ENCODE measurements at places on chromosomes 4 and X.

DNA sequence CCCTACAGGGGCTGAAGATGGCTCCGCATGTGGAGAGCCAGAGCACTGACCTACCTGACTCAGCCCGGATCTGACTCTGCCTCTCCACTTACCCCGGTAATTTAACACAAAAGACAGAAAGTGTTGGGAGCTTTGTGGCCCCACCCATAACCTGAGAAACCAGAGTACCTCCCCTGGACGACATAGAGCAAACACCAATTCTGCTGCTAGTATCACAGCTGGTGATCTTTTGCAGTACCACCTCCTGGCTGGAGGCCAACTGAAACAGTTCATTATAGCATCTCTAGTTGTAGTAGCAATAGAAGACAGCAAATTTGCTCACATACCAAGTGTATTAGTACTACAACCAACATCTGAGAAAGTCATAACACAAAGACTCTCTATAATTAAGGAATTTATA lies 443.9 kb downstream of the KLHL4 start:
- DNase-seq: no peak

DNA sequence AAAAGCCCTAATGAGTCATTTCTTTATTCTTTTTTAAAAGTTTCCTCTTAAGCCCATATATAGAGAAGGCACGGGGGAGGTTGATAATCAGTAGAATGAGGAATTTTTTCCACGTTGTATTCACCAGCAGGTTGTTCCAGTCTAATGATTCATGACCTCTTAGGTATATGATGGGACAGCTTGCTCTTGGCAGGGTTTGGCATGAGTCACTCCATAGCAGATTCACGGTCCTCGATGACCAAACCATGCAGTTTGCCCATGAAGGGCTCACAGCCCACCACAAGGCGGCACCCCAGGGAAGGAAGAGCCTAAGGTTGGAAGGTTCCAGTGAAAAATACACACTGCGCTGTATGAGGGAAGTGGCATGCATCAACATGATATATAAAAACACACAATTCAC lies 623.8 kb upstream of the DIPK2B start:
- DNase-seq: peak; percentile 25

DNA sequence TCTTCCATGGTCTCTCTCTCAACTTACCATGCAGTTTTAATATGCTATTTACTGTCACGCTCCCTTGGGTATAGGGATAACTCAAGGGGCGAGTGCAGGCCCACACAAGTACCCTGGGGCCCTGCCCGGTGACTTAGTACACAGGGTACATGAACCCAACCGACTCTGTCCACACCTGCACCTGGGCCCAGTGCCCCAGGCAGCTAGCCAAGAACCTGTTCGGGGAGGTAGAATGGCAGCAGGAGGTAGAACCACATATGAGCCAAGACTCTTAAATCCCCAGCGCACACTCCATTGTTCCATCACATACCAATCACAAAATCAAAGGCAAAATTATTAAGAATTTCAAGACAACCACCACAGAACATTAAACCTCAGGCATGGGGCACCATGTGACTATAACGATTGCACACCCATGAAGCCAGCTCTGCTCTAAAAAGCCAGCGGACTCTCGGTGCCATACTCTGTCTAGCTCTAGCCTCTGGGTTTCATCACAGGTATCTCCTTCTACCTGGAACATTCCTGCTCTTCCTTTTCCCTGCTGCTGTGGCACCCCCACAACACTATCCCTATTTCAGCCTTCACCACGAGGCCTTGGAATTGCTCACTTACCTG lies 14.6 kb downstream of the PHF8 start:
- DNase-seq: no peak

- DNase-seq: no peak
Observed at GRCh38 chr4:106422766-106423165, 54.2 kb upstream of the GIMD1 start.

DNA sequence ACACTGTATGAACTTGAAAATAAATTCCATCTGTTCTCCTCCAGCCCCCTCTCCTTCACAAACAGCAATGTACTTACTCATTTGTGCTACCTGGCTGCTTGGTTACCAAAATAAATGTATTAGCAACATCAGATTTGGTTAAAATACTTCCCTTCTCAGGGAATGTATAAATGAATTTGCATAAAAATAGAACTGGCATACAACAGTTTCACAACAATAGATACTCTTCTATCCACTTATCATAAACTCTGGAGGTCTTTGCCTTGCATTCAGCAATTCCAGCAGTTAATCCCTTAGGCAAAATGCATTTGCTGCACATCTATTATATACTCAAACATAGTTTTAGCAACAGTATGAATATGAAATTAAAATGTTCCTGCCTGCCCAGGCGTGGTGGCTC lies 658.2 kb downstream of the CENPC start:
- no peak for DNase-seq

GRCh38 chrX:110964786-110965185 lies 131.2 kb upstream of the PAK3 start:
- no peak for DNase-seq

- no peak for DNase-seq
Observed at GRCh38 chr4:10656988-10657387, 27.6 kb downstream of the CLNK start.

GRCh38 chr4:54363037-54363436 lies 133.9 kb downstream of the PDGFRA start:
- no peak for DNase-seq

DNA sequence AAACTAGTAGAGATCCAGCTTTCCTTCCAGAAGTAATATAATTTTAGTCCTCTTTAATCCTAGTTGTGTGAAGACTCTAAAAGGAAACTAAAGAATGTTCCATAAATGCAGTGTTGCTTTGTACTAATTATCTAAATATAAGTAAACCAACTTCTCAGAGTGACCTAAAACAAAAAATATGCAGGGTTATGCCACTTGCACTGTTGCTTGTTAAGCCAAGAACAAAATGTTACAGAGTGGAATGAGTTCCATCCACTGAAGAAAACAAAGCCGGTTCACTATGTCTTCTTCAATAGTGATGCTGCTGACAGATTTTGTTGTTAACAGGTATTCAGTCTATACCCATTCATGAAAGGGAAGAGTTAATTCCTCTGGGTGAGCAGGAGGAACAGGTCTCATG lies 252.0 kb upstream of the DIAPH2 start:
- DNase-seq: no peak

- DNase-seq: no peak
Observed at GRCh38 chr4:140679576-140679975, 76.6 kb downstream of the TBC1D9 start.

- no peak for DNase-seq
Observed at GRCh38 chr4:177235026-177235425, 74.6 kb upstream of the NEIL3 start.

DNA sequence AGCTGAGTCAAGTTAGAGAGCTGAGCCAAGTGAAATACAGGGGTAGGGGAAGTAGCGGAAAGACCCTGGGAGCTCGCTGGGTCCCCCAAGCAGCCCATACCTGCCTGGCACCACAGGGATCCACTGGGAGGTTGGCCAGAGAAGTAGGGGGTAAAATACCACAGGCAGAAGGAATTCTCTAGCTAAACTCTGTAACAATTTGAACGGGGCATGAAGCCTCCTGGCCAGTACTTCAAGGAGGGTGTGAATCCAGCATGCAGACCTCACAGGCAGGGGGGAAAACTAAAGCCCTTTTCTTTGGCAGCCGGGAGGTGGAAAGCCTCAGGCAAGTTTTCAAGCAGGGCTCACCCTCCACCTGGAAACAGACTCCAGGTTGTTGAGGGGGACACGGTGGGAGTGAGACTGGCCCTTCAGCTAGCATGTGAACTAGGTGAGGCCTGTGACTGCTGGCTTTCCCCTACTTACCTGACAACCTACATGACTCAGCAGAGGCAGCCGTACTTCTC lies 3.7 kb upstream of the UGT2A1 start:
- DNase-seq: no peak

GRCh38 chr4:118845552-118846050 lies 9.7 kb upstream of the SEC24D start:
- DNase-seq: no peak

DNA sequence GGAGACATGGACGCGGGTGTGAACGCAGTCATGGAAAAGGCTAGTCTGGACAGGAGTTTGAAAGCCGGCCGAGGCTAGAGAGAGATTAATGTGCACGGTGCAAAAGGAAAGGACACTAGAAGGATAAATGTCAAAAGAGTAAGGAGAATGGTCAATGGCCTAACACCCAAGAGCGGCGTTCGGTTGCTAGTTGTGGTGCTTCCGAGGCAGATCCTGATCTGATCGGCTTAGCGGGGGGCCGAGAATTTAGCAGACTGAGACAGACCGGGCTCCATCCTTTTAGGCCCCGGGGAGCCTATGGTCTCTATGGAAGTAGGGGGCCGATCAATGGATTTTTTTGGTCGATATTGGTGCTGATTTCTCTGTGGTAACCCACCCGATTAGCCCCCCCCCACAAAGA lies 6.9 kb downstream of the GAGE10 start:
- no peak for DNase-seq

DNA sequence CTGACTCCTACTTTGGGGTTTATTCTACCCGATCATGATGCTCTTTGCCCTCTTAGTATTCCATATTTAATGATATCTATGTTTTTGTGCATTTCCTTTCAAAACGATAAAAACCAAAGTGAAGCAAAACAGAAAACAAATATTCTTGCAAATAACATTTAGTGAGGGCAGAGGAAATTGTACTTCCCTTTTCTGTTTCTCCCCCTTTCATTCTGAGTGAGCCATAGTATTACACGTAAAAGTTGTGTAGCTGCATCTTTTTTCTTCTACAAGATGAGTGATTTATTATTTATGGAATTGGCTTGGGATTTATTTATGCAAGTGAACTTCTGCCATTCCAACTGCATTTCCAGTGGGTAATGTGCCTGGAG lies 109.9 kb downstream of the AFF2 start:
- DNase-seq: no peak

DNA sequence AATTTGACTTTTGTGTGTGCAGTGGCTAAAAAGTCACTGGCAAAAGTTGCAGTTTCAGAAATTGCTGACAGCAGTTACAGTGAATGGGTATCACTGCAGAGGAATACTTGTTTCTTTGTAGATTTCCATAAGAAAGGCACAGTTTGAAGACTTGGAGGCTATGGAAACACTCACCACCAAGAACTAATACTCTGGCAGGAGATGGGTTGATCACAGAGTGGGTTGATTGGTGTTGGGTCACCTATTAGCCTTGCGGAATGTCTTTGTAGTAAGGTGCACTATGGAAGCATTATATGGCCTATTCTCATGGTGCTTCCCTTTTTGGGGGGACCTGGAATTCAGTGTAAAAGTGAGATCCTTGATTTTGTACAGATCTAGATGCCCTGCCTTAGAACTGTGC lies 502.8 kb downstream of the CFAP47 start:
- DNase-seq: no peak

DNA sequence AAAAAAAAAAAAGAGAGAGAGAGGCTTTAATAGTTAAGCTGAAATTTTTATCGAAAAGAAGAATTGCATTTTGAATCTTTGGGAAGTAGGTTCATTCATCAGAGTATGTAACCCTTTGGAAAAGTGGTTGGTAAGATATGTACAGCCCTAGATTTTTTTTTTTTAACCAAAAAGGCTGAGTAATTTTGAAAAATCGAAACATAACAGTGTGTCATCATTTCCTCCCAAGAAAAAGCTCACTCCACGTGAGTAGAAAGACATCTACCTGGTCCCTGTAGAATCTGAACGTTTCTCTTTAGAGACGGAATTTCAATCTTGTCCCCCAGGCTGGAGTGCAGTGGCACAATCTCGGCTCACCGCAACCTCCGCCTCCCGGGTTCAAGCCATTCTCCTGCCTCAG lies 16.2 kb downstream of the SHOX start:
- DNase-seq: no peak

DNA sequence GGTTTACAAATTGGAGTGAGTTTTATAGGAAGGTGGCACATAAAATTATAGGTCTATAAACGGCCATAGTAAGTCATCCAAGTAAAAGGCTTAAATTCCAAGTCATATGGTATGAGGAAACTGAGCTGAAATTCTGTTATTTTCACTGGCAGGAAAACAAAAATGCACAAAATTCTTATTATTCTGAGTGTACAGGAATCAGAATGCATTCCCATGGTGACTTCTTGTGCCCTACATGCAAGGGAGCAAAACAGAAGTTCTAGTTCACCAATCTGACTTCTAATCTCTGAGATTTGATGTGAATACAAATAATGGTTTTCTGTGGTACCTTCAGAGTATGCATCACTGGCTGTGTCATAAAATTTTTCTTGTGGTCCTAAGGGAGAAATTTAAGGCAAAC lies 102.9 kb downstream of the CLCN4 start:
- DNase-seq: no peak

- DNase-seq: no peak
Observed at GRCh38 chr4:110620322-110620690, 2.6 kb downstream of the PITX2 start.

DNA sequence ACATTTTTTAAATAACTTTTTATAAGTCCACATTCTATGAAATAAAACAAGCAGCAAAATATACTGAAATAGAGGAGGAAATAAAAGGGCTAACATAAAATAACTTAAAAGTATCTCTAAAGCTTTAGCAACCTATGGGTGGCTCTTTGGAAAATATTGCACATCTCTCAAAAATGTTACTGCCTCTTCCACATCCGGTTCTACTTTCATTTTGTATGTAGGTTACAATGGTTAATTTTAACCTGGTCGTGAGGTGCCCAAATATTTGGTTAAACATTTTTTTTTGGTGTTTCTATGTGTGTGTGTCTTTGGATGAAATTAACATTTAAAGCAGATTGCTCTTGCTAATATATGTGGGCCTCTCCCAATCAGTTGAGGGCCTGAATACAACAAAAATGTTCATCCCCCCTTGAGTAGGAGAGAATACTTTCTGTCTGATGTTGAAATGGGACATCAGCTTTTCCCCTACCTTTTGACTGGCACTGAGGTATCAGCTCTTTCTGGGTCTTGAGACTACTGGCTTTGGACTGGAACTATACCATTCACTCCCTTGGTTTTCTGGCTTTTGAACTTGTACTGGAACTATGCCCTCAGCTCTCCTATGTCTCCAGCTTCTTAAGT lies 353.0 kb downstream of the ADAM29 start:
- DNase-seq: no peak

DNA sequence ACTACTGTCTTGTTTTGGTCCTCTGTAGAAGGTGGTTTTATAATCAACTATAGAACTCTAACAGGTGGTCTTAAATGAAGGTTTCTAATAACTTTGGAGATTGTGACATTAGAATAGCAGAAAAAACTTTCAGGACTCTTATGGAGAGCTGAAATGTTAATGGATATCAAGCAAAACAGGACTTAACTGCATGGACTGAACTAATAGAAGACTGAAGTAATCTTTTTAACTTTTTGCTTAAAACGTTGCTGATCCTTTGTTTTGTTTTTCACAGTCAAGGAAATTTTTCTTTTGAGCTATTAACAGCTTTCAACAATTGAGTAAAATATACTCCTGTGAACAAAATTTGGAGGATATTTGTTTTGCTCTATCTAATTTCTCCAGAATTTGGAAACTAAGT lies 17.2 kb downstream of the NXT2 start:
- no peak for DNase-seq

- peak; percentile 64 for DNase-seq
Observed at GRCh38 chrX:17377091-17377717, 2.2 kb downstream of the NHS start.

- DNase-seq: no peak
Observed at GRCh38 chr4:183801457-183802165, 103.5 kb upstream of the STOX2 start.

- no peak for DNase-seq
Observed at GRCh38 chr4:52425751-52426326, 233.3 kb downstream of the USP46 start.
